ENCODE measurements at places on chromosomes 1 and 21.

DNA sequence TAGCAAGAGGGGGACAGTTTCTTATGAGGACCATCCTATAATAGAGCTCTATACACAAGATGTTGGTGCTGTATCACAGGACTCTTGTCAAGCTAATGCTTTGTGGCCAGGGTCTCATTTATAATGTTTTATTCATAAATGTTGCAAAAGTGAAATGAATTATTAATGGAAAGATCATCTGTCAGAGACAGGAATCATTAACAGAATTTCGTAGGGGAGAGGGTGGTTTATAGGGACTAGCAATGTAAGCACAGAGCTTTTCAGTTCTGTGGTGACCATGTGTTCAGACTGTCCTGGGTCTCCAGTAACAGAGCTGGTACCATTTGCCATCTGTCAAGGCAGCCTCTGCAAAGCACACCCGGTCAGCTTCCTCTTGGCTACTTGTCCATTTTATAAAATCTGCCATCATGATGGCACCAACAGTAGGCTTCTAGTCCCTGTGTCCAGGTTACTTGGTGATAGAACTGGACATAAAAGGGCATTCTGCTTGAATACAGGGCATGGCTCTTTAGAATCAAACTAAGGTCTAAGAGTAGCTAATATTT is 36.2 kb downstream of the LPAR3 start:
- DNase-seq, result no peak

- DNase-seq, result no peak
Observed at GRCh38 chr1:110346690-110347089, 7.5 kb downstream of the RBM15 start.

- no peak for DNase-seq
Observed at GRCh38 chr1:76105372-76105771, 30.8 kb downstream of the ST6GALNAC3 start.

DNA sequence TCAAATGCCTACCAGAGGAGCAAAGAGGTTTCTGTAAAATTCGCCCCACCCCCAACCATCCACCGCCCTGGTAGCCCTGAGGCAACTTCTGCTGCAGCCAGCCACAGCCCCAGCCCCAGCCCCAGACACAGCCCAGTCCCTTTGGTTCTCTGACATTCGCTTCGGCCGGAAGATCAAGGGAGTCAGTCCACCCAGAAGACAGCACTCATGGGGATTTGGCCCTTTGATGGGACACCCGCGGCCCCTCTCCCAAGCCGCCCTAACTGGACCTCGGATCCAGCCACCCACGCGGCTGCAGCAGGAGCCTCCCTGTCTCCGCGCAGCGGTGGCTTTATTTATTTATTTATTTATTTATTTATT is 3881.0 kb downstream of the SRGAP2C start:
- no peak for DNase-seq

DNA sequence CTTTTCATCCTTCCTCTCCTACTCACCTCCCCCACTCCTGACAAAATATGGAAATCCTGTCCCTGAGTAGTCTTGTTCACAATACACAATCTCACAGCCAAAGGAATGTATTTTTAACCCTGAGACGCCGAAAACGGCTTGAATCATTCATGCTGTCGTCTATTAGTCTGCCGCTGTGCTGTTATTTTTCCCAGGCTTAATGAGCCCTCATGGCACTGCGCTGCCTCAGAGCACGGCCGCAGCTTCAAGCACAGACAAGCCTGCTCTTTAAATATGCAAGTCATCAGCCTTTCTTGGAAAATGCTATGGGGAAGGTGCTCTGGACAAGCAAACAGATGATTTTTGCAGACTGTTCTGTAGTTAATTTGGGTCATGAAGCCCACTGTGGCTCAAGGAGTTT is 302.7 kb downstream of the DISC1 start:
- no peak for DNase-seq

GRCh38 chr1:177054542-177054941 is 110.0 kb downstream of the ASTN1 start:
- no peak for DNase-seq

DNA sequence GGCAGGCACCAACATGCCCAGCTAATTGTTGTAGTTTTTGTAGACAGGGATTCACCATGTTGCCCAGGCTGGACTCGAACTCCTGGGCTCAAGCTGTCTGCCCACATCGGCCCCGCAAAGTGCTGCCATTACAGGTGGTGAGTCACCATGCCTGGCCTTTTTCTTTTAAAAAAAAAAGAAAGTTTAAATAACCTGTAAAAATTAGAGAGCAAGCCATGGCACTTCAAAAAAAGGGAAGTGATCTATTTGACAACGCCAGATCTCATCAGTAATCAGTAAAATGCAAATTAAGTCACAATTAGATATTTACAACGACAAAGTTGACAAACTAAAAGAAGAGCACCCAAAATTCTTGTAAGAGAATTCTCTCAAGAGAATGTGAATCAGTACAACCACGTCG is 2.9 kb upstream of the RBBP5 start:
- peak; percentile 29 for DNase-seq

GRCh38 chr1:110067893-110068645 is 2.4 kb downstream of the ALX3 start:
- DNase-seq, result no peak

- no peak for DNase-seq
Observed at GRCh38 chr1:66678146-66678545, 74.1 kb upstream of the DYNLT5 start.

- no peak for DNase-seq
Observed at GRCh38 chr1:14552246-14552965, 46.1 kb upstream of the KAZN start.

- no peak for DNase-seq
Observed at GRCh38 chr1:70071601-70072000, 133.8 kb downstream of the LRRC40 start.
